Caco-2 (cell line): ENCODE measurements at places on chromosomes 2 and 18.

- DNase-seq, result no peak
- H3K4me1 ChIP-seq, result 0 out of 2 replicates have a peak, but pooled peaks cover 3% of the 10 kb centered on the region
- H3K4me3 ChIP-seq, result no peak overlapping the region
- no peaks in the 10 kb centered on the region for H3K27me3 ChIP-seq
- no peaks in the 10 kb centered on the region for H3K36me3 ChIP-seq
Measured at GRCh38 chr2:33323957-33324356, 152.5 kb upstream of the RASGRP3 start.

DNA sequence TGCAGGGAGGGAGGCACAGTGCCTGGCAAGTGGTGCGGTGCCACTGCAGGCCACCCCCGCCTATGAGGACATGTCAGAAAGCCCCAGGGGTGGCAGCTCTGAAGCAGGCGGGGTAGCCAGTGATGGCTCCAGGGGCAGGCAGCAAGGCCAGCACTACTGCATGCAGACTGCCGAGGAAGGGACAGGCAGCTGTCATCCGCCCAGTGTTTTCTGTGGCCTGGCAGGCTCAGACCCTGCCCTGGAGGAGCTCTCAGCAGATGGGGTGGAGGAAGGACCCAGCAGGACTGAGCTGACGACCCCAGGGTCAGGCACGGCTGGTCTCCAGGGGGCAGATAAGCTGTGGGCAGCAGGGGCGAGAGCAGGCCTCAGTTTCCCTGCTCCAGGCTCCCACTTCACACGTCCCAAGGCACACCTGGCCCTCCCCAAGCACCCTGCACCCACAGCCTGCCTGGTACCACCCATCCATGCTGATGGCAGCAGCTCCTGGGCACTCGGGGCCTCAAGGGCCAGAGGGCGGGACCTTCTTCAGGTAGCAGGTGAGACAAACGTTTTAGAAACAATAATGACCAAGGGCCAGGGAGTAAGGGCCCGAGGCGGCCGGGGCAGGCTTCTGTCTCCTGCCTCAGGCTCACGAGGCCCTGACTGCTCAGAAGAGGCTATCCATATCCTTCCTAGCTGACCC is 48.5 kb downstream of the HS6ST1 start:
- no peak overlapping the region for H3K4me3 ChIP-seq
- no peaks in the 10 kb centered on the region for H3K27me3 ChIP-seq
- H3K27ac ChIP-seq, result no peak overlapping the region

DNA sequence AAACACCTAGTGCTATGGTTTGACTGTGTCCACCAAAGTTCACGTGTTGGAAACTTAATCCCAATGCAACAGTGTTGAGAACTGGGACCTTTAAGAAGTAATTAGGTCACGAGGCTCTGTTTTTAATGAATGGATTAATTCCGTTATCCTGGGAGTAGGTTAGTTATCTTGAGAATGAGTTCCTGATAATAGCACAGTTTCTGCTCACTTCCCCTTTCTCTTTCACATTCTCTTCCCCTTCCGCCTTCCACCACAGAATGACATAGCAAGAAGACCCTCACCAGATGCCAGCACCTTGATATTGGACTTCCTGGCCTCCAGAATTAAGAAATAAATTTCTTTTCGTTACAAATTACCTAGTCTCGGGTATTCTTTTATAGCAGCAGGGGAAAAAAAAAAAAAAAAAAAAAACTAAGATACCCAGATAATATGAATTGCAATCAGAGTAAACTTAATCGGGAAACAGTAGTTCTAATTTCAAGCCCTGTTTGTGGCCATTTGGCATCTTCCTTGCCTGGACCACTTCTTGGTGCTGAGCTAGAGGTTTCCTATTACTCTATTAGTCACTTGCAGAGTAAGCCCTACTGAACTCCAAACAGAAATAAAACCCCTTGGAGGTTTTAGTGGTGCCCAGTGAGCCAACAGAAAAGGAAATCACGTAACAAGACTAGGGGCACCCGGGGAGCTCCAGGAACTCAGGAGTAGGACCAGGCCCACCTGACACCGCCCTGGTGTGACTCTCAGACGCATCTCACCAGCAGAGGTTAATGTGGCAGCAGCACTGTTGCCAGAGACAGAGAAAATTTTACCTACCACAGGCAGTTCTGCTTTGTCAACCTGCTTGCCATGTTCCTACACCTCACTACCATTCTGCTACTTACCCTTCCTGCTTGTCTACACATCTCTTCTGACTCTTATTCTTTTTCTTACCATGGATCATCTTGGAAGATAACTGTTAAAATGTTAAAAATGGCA is 147.6 kb upstream of the CAB39 start:
- H3K27ac ChIP-seq, result no peak overlapping the region
- no peaks in the 10 kb centered on the region for H3K4me1 ChIP-seq
- DNase-seq, result no peak
- H3K4me3 ChIP-seq, result no peak overlapping the region

GRCh38 chr18:28559511-28559910 is 382.6 kb upstream of the CDH2 start:
- H3K4me3 ChIP-seq, result no peak overlapping the region
- H3K4me1 ChIP-seq, result no peaks in the 10 kb centered on the region
- no peak for DNase-seq
- H3K36me3 ChIP-seq, result no peaks in the 10 kb centered on the region
- H3K27ac ChIP-seq, result no peak overlapping the region

DNA sequence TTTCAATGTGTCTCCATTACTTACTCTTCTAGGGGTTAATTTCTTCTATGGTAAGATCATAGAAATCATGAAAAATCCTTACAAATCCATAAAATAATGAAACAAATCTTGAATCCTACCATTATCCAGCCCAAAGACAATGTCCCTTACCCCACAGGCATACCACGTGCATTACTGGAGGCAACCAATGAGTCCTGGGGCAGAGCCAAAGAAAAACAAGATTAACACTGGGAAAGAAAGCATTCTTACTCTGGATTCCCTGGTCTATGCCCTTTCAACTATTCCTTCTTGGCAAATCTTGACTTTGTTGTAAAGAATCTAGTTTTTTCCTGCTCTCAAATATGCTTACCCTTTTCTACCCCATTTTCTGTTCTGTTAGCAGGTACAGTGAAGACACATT is 3.1 kb upstream of the GALNT1 start:
- H3K4me1 ChIP-seq, result peaks cover 4% of the 10 kb centered on the region
- no peak overlapping the region for H3K4me3 ChIP-seq
- DNase-seq, result no peak
- H3K27me3 ChIP-seq, result no peaks in the 10 kb centered on the region
- no peaks in the 10 kb centered on the region for H3K36me3 ChIP-seq

GRCh38 chr2:32838418-32838817 is 108.3 kb upstream of the LTBP1 start:
- H3K36me3 ChIP-seq, result no peaks in the 10 kb centered on the region
- no peaks in the 10 kb centered on the region for H3K27me3 ChIP-seq
- peaks cover 30% of the 10 kb centered on the region for H3K4me1 ChIP-seq
- H3K27ac ChIP-seq, result no peak overlapping the region
- no peak for DNase-seq

DNA sequence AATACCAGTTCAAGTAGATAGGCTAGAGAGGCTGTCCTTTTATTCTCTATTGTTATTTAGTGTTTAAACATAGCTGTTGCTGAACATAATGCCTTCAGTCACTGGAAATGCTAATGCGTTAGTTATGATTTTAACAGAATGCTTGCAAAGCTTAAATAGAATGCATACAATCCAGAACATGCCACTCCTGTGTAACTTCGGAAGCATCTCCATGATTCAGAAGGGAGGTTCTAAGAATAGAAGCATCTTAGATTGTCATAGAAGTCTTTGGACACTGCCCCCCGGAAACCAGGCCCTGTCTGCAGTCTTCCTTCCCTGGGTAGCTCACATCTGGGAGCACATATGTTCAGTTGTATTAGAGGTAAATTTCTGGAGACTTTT is 73.2 kb downstream of the ZNF532 start:
- no peaks in the 10 kb centered on the region for H3K27me3 ChIP-seq
- no peak overlapping the region for H3K4me3 ChIP-seq
- H3K36me3 ChIP-seq, result no peaks in the 10 kb centered on the region
- no peak for DNase-seq
- H3K4me1 ChIP-seq, result no peaks in the 10 kb centered on the region

DNA sequence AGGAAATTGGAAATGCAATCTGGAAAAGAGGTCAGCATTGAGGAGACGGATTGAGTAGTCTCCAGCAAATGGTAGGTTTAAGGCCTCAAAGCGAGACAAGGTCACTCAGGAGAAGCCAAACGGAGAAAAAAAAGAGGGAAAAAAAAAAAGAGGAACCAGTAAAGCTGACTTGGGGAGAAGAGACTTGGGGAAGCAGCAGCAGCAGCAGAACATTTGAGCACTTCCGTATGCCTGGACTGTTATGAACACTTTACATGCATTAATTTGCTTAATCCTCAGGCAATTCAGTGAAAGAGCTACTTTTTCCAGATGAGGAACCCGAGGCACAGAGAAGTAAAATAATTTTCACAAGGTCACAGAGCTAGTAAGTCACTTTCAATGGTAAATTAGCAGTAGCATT is 81.3 kb downstream of the OSBPL6 start:
- H3K27me3 ChIP-seq, result no peaks in the 10 kb centered on the region
- H3K36me3 ChIP-seq, result no peaks in the 10 kb centered on the region
- no peak overlapping the region for H3K4me3 ChIP-seq
- no peak overlapping the region for H3K27ac ChIP-seq
- H3K4me1 ChIP-seq, result peaks cover 33% of the 10 kb centered on the region

DNA sequence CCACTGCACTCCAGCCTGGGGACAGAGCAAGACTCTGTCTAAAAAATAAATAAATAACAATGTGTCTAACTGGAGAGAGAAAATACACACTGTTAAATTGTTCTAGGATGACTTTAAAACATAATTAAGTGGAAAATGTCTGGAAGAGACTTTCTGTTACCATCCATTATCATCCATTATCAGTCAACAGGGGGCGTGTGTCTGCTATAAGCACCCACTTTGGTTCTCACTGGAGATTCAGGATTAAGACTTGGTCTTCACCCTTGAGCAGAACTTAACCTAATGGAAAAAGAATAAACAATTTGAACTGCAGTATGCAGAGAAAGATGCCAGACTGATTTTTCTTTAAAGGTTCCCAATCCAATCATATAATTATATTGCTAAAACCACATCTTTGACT is 999.8 kb upstream of the GYPC start:
- H3K4me3 ChIP-seq, result no peak overlapping the region
- no peaks in the 10 kb centered on the region for H3K27me3 ChIP-seq
- H3K4me1 ChIP-seq, result no peaks in the 10 kb centered on the region
- no peak overlapping the region for H3K27ac ChIP-seq

DNA sequence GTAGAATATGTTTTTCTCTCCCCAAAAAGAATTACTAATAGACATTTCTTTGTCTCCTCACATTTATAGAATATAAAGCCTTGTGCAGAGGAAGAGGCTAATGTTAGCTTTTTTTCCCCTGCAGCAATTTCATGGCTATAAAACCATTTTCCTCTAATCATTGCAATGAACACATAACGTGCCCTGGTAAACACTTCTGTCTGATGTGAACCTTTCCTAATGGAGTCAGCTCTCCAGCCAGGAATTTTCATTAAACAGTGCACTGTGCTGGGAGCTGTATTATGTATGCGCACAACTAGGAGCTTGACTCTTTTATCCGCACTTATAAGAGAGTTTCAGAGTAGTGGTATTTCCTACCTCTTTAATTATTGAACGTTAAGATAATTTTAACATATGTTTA is 63.9 kb upstream of the SPATS2L start:
- no peaks in the 10 kb centered on the region for H3K36me3 ChIP-seq
- DNase-seq, result no peak

- no peak overlapping the region for H3K4me3 ChIP-seq
- H3K27ac ChIP-seq, result no peak overlapping the region
- H3K36me3 ChIP-seq, result no peaks in the 10 kb centered on the region
- H3K4me1 ChIP-seq, result no peaks in the 10 kb centered on the region
- DNase-seq, result no peak
- no peaks in the 10 kb centered on the region for H3K27me3 ChIP-seq
Measured at GRCh38 chr2:117775703-117776219, 38.7 kb upstream of the DDX18 start.

DNA sequence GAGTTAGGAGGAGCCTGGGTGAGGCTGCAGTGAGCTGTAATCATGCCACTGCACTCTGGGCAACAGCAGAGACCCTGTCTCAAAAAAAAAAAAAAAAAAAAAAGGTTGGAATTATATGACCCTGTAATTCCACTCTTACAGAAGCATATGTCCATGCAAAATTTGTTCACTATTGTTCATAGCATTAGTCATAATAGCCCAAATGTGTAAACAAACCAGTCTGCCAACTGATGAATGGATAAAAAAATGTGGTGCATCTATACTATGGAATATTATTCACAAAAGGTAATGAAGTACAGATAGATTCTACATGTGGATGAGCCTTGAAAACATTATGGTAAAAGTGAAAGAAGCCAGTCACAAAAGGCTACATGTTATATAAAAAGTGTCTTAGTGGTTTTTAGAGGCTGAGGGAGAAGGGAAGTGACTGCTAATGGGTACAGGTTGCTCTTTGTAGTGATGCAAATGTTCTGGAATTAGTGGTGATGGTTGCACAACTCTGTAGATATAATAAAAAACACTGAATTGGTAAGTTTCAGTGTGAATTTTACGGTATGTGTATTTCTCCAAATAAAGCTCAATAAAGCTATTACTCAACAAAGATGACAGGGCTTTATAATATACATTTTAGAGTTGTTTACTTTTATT is 9.4 kb downstream of the COA5 start:
- no peaks in the 10 kb centered on the region for H3K36me3 ChIP-seq
- H3K27ac ChIP-seq, result no peak overlapping the region
- no peaks in the 10 kb centered on the region; the same call in 1 of the 2 replicates for H3K4me1 ChIP-seq
- H3K4me3 ChIP-seq, result no peak overlapping the region
- no peak for DNase-seq
- no peaks in the 10 kb centered on the region for H3K27me3 ChIP-seq

DNA sequence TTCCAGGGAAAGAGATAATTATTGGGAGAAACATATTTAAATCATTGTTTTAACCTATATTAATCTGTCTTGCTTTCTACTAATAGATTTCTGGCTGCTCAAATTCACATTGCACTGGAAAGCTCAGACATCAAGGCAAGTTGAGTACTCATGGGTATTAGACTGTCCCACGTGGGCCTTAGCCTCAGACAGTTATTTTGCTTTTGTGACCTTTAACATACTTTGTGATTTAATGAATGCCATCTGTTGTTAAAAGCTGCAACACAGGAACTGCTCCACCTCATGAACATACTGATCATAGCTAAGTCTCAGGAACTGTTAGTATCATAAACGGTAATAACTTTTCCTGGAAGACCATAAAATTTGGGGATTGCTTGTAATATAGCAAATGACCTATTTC is 2.7 kb upstream of the LCT start:
- peaks cover 2% of the 10 kb centered on the region for H3K36me3 ChIP-seq
- H3K27ac ChIP-seq, result no peak overlapping the region
- H3K4me3 ChIP-seq, result no peak overlapping the region
- no peak for DNase-seq
- no peaks in the 10 kb centered on the region for H3K27me3 ChIP-seq

DNA sequence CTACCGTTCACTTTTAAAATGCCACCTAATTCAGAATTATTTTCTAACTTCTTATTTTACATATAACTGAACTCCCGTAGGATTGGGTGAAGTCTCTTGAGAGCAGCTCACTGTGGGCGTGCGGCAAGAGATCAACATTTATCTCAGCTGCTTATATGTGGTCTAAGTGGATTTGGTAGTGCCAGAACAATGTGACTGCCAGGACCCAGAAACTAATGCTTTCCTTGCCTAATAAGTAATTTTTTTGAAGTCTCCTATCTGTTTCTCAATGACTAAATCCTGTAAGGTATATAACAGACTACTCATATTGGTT is 11.2 kb upstream of the NFE2L2 start:
- H3K27ac ChIP-seq, result no peak overlapping the region
- DNase-seq, result no peak
- H3K4me1 ChIP-seq, result peaks cover 12% of the 10 kb centered on the region
- H3K36me3 ChIP-seq, result no peaks in the 10 kb centered on the region
- no peaks in the 10 kb centered on the region for H3K27me3 ChIP-seq
- H3K4me3 ChIP-seq, result no peak overlapping the region

GRCh38 chr2:40554665-40555294 is 102.9 kb upstream of the SLC8A1 start:
- no peak overlapping the region for H3K27ac ChIP-seq
- H3K4me3 ChIP-seq, result no peak overlapping the region
- peak; percentile 75 for DNase-seq
- no peaks in the 10 kb centered on the region for H3K36me3 ChIP-seq
